Regular cardiac myocyte (primary cell): ENCODE measurements at places on chromosomes 13 and 19. TPM values are rescaled to one million over a fixed set of nuclear protein-coding genes. Genes with fewer than 3 reads are reported as not detected.

GSX1 gene
- not detected in 2 replicates for total RNA-seq

USHBP1 gene
- under 0.01 and 0.28 TPM in 2 replicates for total RNA-seq

ZNF578 gene
- total RNA-seq: 3.5 and 6.2 TPM in 2 replicates

TCF3 gene
- total RNA-seq: 34.4 and 71.9 TPM in 2 replicates

ITGBL1 gene
- 62.5 and 105 TPM in 2 replicates for total RNA-seq

PSG1 gene
- total RNA-seq: 0.19 and 1.4 TPM in 2 replicates

PRRG2 gene
- 0.19 and 1.1 TPM in 2 replicates for total RNA-seq

ACP7 gene
- 0.56 and 1.7 TPM in 2 replicates for total RNA-seq

KLF16 gene
- 4.8 and 9.4 TPM in 2 replicates for total RNA-seq

PPM1N gene
- total RNA-seq: 0.96 and 2.3 TPM in 2 replicates

KANK3 gene
- 0.56 and 0.58 TPM in 2 replicates for total RNA-seq

FFAR1 gene
- total RNA-seq: not detected in 2 replicates

CRX gene
- total RNA-seq: not detected in 2 replicates

CEACAM20 gene
- total RNA-seq: not detected in 2 replicates

PLIN5 gene
- not detected in 2 replicates for total RNA-seq

SHISA7 gene
- not detected in 2 replicates for total RNA-seq

LIM2 gene
- total RNA-seq: not detected in 2 replicates

CERS4 gene
- total RNA-seq: 3.1 and 16.1 TPM in 2 replicates

ANKRD10 gene
- total RNA-seq: 27.2 and 53.3 TPM in 2 replicates

KLK4 gene
- total RNA-seq: not detected in 2 replicates

ZNF14 gene
- 5.9 and 8.7 TPM in 2 replicates for total RNA-seq

LSR gene
- total RNA-seq: 0.28 and 1.7 TPM in 2 replicates

ZNF442 gene
- 6.3 and 12.7 TPM in 2 replicates for total RNA-seq

ZNF723 gene
- total RNA-seq: not detected in 2 replicates
